Activated T-helper 1 cell treated with Interleukin-2 at 50 U/mL for 16 hours (primary cell): ENCODE measurements at places on chromosomes 6 and 20.

DNA sequence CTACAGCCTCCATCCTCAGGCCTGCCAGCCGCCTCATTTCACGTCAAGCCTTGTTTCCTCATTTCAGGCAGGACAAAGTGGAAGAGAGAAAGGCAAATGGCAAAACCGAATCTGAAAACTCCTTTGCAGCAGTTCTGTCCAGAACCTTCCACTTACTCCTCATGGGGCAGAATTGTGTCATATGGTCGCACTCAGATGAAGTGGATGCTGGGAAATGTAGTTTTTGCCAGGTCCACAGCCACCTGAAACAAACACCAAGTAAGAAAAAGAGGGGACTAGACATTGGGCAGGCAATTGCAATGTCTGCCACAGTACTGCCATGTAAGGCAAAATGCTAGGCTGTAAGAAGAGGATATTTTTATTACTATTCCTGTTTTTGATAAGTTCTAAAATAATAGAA lies 44.9 kb downstream of the ISM1 start:
- DNase-seq = no peak

DNA sequence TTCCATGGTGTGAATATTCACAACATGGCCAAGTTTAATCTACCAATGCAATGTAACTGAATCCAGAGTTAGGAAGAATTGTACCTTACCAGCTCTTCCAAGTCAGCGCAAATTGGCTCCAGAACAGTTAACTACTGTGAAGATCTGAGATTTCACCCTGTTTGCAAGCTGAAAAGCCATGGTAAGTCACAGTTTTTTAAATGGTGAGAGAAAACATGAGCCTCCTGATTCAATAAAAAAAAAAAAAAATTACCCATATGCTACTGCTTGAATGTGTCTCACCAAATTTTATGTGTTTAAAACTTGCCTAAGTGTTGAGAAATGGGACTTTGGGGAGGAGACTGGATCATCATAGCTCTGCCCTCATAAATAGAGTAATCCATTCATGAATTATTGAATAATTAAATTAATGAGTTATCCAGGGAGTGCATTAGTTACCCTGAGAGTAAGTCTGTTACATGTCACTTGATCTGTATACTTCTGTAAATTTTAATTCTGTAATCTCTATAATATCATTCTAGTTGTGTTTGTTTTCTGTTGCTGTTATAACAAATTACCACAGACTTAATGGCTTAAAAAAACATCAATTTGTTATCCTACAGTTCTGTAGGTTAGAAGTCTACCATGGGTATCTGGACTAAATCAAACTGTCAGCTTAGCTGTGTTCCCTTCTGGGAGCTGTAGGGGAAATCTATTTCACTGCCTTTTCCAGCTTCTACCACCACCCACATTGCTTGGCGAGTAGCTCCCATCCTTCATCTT lies 1355.9 kb downstream of the GRIK2 start:
- no peak for DNase-seq

DNA sequence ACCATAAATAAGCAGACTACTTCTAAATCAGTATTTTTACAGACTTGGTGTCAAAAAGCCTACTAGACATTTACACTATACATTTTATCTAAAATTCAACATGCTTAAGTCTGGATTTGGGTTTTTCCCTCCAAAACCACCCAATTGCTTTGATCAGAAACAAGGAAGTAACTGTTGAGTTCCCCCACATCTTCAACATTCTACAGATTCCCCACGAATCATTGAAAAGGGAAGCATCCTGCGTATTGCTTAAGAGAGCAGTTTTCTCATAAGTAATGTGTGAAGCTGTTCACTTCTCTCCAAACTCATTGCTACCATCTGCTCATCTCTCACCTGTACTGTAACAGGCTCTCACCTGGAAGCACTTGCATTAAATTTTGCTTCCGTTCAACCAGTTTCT lies 36.4 kb upstream of the RNF144B start:
- no peak for DNase-seq

GRCh38 chr6:114651611-114652010 lies 308.8 kb upstream of the HS3ST5 start:
- DNase-seq = no peak

DNA sequence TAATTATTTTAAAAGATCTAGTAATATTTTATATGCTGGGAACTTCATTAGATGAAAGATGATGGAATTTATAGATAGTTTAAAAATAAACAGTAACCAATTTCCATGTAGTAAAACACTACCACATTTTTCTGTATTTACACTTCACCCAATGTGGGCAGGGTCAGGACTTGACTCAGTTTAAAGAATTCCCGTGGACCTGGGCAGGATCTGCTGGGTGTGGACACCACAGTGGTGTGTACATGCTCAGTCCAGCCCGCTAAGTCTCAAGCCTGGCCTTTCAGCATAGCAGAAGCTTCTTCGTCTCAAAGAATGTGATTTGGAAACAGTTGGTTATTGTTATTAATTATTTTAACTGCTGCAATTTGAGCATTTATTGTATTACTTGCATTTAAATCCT lies 364.2 kb downstream of the SYNE1 start:
- DNase-seq = no peak

- no peak for DNase-seq
These were observed 21.2 kb upstream of the NOP56 start for GRCh38 chr20:2631228-2631627.

- no peak for DNase-seq
These were observed 112.7 kb upstream of the PDE10A start for GRCh38 chr6:165775721-165776120.

DNA sequence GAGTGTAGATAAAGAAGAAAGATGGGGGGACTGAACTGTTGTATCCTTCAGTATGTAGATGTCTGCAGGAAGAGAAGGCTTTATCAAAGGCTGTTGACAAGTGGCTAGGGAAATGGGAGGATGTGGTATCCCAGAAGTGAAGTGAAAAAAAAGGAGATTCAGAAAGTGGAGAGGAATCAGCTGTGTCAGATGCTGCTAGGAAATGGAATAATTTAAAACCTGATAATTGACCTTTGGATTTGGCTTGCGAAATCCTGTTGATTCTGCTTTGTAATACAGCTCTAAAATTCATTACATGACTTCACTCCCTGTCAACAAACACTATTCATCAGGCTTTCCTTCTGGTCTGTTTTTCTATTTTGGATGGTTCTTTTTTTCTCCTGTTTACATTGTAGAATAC lies 41.7 kb downstream of the PHF3 start:
- no peak for DNase-seq

DNA sequence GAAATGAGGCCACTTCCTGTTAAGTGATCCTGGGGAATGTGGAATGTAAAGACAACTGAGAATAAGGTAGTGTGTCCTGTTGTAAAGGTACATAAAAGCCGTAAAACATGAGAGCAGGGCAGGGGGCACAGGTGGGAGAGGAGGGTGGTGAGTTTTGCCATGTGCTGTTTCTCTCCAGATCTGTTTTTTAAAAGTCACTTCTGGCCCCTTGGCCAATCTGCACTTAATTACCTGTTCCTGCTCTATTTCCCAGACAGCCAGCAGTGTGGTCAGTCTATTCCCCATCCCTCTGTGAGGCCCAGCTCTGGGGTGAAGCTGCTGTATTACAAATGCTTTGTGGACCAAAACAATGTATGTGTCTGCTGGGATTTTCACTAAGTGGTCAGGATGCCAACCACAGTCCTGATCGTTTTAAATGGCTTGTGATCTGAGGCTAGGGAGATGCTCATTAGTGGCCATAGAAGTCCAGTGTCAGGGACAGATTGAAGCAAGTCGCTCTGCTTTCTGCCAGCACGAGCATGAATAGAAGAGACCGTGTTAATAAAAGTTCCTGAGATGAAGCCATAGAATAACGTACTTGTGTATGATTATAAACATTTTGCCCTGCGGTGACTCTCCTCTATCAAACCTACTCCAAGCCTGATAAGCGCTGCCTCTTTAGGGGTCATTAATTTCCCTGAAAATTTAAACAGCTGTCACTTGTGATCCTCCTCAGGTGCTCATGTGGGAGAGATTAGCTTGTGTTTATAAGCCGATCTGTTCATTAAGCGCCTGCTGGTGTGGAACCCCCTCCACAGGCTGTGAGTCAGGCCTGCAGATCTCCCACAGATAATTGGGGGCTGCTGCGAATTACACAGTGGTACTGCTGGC lies 111.8 kb upstream of the CENPW start:
- DNase-seq = no peak

DNA sequence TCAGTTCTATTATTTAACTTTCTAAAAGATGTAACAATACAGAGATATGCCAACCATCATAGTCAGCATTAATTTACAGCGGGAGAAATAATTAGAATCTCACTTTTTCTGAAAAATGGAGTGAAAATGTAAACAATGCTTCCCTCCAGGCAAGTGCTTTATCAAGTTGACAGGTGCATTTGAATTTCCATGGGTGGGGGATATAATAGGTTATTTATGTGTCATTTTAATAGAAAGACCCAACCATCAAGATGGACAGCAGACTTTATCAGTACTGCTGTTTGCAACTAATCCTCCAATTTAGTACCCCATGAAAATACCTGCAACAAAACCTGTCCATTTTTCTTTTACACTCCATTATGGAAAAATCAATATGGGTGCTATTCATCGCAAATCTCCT lies 780.1 kb downstream of the TFAP2A start:
- DNase-seq = no peak

- no peak for DNase-seq
These were observed 3.7 kb upstream of the MED23 start for GRCh38 chr6:131631625-131632289.

GRCh38 chr6:26304797-26305640 lies 60.0 kb upstream of the BTN3A2 start:
- no peak for DNase-seq

DNA sequence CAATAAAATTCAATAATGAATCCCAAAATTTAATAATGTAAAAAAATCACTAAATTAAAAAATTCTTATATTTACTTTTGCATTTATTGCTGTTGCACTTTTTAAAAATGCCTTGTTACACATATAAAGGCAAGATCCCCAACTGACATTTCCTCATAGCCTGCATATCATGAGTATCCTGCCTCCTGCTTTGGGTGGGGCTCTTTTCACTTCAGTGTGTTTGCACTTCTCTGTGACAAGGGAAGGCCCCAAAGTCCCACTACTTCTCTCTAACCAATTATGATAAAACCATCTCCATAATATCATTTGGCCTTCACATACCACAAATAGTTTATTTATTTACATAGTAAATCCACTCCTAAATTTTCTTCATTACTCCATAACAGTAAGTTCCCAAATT lies 446.1 kb upstream of the MARCKS start:
- DNase-seq = no peak

DNA sequence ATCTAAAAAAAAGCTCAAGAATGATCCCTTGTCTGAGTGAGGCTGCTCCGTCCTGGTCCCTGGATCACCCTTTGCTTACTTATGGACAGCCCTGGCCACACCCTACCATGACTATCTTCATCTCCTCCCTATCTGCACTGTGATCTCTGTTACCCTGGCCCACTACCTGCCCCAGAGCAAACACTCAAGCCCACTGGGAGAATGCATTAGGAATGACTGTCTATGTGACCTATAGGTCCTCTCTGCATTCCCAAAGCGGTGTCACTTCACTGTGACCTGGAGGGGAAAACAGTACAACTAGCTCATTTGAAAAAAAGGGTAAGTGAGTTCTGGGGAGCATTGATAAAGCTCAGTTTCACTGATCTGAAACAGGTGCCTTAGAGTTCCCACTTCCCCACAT lies 86.4 kb upstream of the FOXP4 start:
- no peak for DNase-seq

DNA sequence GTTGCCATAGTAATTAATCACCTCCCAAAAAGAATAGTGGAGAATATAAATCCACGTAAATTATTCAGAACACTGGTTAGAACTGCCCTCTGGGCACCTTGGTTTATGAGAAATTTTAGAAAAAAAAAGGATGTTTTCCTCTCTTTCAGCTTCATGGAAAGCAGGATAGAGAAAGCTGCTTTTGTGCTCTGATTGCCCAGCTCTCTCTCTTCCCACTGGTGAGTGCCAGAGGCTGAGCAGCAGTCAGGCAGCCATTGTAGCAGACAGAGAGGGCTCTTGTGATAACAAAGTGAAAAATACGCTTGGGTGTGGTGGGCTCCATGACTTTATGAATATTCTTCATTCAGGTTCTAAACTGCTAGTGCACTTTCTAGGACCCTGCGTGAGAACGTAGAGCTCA lies 26.4 kb downstream of the SLC35F1 start:
- no peak for DNase-seq

- DNase-seq = no peak
These were observed 231.2 kb upstream of the ZFP64 start for GRCh38 chr20:52422574-52423336.

DNA sequence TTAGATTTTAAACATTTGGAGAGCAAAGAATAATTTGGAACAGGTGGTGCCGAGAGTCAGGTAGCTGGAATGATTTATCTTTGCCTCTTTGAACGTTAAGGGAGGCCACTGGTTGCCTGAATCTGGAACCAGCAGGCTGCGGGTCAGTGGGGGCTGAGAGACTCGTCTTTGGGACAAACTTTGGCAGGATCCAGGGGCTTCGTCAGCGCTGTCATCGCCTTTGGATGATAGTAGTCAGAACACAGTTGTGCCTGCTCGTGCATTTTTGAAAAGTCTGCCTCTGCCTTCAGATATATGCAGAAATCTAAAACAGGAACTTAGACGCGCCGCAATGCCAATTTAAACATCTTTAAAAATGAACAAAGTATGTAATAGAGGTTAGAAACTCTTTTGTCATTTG lies 5.0 kb downstream of the EYA2 start:
- no peak for DNase-seq

DNA sequence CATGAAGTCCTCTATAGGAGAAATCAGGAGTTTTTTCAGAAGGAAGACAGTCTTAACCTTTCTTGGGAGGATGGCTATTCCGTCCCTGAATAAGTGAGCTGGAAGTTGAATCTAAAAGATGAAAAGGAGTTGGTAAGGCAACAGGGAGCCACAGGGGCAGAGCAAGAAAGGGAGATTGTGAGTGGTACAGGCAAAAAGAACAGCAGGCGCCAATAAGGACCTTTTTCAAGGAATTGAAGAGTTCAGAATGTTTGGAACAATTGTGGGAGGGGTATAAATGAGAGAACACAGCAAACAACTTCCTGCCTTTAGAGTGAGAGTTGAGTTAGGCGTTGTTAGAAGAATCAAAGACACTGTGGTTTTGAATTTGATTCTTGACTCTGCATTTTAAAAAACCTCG lies 1003.7 kb downstream of the EPHA7 start:
- no peak for DNase-seq

- no peak for DNase-seq
These were observed 400.9 kb upstream of the POU3F2 start for GRCh38 chr6:98433325-98434056.

DNA sequence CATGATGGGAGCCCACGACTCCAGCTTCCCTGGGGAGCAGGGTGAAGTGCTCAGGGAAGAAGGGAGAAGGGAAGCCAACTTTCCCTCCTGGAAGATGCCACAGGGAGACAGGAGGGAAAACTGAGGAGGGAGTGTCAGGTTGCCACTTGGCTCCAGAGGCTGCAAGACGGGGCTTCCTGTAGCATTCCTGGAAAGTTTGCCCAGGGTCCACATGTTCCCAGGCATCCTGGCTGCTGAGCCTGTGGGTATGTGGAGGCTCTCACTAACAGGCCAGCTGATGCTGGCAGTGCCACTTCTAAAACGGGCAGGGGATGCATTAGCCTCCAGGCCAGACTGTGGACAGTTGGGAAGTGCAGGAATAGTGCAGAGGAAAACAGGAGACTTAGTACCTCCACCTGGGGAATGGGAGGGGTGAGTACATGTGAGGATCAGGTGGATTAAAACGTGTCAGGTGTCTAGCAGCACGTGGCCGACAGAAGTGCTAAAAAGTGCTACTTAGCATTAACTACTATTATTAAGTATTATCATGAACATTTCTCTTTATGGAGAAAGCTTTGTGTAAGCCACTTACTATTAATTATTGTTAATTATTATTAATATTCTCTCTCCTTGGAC lies 33.2 kb downstream of the BANF2 start:
- DNase-seq = no peak
